ENCODE measurements at places on chromosomes 4 and X.

DNA sequence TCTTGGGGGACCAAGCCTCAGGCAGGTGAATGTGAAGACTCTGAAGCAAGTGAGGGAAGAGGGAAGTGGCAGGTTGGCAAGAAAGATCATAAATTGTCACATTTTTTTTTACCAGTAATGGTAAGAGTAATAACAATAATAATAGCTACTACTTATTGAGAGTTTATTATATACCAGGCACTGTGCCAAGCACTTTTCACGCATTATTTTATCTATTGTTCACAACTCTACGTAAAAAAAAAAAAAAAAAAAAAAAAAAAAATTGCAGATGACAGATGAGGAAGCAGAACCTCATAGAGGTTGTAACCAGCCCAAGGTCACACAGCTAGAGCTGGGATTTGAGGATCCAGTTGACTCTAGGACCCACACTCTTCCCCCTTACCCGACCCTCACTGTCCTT lies 40.9 kb downstream of the TSC22D3 start:
- no peak for DNase-seq

GRCh38 chr4:1216869-1217294 lies 32.0 kb downstream of the CTBP1 start:
- no peak for DNase-seq

DNA sequence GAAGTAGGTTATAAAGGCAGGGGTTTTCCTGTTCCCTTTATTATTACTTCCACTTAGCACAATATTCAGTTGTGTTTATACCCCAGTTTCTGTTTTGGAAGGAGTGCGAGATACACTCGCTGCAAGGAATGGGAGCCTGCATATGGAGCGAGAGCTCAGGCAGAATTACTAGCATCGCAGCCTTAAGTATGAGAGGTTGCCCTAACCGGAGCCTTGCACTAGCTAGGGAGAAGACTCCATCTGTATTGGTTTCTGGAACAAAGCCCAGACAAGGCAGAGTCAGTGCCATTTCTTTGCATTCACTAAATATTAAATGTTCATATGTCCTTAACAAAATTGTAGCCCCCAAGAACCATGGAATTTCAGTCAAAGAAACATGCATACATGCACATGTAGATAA lies 6.2 kb upstream of the DCTD start:
- no peak for DNase-seq

GRCh38 chr4:87243426-87244053 lies 23.1 kb upstream of the KLHL8 start:
- no peak for DNase-seq

DNA sequence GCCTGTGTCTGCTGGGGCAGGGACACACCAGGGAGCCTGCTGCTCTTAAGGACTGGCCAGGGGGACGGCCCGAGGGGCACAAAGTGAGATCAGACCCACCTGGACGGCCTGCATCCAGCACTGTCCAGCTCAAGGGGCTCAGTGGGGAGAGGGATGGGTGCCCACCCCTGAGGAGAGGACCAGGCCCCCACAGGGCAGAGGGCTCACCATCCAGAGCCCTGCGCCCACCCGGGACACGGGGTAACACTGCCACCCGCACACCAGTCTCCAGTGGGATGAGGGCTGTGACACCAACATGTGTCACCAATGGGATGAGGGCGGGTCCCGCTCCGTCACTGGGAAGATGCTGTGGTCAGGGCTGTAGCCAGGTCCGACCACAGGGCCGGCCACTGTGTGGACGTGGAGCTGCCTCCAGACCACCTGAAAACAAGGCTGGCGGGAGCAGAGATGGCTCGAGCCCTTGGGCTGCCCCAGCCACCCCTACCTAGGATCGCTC lies 13.2 kb downstream of the DGKQ start:
- DNase-seq: no peak

GRCh38 chr4:182847576-182848450 lies 69.4 kb downstream of the DCTD start:
- DNase-seq: no peak

- no peak for DNase-seq
Measured at GRCh38 chrX:10223276-10223675, 66.5 kb downstream of the CLCN4 start.

DNA sequence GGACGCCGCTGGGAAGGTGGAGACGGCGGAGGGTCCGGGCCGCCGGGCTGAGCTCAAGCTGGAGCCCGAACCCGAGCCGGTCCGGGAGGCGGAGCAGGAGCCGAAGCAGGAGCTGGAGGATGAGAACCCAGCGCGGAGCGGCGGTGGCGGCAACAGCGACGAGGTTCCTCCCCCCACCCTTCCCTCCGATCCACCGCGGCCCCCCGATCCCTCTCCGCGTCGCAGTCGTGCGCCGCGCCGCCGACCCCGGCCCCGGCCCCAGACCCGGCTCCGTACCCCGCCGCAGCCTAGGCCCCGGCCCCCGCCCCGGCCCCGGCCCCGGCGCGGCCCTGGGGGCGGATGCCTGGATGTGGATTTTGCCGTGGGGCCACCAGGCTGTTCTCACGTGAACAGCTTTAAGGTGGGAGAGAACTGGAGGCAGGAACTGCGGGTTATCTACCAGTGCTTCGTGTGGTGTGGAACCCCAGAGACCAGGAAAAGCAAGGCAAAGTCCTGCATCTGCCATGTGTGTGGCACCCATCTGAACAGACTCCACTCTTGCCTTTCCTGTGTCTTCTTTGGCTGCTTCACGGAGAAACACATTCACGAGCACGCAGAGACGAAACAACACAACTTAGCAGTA lies 483 bp downstream of the USP27X start:
- DNase-seq: no peak

DNA sequence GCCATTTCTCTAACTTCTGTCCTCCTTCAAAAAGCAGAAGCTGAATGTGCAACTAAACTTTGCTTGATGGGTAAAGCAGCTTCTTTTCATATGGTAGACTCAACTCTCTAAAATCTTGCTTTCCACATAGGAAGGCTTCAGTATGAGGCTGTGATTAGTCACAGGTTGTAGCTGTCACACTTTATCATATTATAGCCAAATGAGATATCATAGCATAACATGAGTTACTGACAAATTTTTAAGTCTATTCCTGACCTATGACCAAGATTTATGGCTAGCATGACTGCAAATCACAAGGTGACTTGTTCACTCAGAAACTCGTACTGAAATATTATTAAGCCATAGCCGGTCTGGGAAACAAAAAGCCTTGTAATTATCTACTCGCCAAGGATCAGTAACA lies 998.6 kb downstream of the RPA4 start:
- no peak for DNase-seq

GRCh38 chr4:24559889-24560288 lies 24.5 kb downstream of the DHX15 start:
- DNase-seq: no peak

DNA sequence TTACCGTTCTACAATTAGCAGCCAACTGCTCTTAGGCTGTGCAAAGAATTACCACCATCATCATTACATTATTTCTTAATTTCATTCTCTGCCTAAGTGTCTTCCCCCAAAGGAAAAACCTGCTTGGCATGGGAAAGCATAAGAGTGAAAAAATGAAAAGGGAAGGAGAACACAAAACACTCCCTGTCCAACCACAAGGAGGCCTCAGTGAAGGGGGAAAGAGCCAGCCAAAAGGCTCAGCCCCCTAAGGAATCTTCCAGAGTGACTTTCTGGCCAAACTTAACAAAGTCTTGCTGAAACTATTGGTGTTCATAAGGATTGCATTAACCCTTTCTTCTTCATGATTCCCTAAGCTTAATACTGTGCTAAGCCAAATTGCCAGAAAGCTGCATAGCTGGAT lies 287.4 kb downstream of the SMARCA1 start:
- DNase-seq: no peak

DNA sequence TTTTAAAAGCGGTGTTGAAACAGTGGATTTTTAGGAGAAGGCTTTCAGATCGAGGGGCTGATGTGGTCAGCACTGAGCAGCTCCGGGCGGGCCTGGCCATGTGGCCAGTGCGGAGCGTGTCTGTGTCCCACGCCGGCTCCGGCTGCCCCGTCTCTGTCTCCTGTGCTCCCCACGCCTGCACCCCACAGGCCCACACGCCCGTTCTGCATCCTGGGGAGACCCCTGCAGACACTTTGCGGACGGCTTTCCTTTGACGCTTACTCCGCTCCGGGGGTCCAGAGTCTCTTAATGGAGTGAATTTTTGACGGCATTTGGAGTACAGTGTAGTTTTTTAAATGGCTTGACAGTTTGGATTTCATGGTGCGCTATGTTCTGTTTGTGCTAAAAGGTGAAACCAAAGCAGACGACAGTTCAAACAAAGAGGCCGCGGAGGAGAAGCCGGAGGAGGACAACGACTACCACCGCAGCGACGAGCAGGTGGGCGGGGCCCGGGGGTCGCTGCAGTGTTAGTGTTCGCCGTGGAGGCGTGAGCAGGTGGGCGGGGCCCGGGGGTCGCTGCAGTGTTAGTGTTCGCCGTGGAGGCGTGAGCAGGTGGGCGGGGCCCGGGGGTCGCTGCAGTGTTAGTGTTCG lies 38.7 kb downstream of the PCGF3 start:
- DNase-seq: no peak

DNA sequence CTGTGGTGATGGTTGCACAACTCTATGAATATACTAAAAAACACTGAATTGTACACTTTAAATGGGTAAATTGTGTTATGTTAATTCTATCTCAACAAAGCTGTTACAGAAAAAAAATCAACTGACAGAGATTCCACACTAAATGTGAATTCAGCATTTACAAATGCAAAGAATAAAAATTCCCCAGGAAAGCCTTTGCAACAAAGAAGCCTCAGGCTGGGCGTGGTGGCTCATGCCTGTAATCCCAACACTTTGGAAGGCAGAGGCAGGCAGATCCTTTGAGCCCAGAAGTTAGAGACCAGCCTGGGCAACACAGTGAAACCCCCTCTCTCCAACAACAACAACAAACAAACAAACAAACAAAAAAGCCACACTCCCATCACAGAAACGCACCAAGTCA lies 8.9 kb downstream of the BCLAF3 start:
- no peak for DNase-seq

- no peak for DNase-seq
Measured at GRCh38 chr4:139763205-139763604, 97.6 kb downstream of the MGST2 start.

- DNase-seq: no peak
Measured at GRCh38 chr4:139684351-139684750, 18.7 kb downstream of the MGST2 start.

GRCh38 chr4:2246384-2247127 lies 4.6 kb upstream of the HAUS3 start:
- no peak for DNase-seq

- DNase-seq: no peak
Measured at GRCh38 chr4:75699299-75699698, 25.1 kb upstream of the USO1 start.

DNA sequence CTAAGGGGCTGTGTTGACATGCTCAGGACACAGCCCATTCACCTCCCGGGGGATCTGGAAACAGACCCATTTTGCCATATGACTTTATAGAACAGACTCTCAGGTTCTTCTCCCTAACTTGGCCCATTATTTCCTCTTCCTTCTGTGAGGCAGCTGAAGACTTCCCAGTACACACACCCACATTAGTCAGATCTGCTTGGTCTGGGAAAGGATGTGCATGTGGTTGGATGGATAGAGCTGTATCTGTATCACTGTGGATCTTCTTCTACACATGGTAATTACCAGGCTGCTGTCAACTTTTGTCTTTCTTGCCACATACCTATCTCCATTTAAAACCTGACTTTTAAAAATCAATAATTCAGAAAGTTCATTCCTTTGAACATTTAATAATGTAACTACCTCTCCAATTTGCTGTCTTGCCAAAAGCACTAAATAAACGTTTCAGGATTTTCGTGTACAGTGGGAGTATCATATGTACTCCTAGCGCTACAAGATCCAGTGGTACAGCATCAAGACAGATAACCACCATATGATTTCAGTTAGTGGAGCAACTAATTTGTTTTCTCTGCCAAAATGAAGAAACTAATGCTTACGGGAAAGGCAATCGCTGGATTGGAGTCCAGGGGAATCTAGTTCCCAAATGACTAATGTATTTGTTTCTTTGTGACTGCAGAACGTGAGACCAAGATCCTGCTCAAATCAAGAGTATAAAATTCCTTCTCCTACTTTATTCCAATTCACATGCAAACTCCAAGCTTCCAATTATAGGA lies 134.1 kb upstream of the MAP3K15 start:
- no peak for DNase-seq

DNA sequence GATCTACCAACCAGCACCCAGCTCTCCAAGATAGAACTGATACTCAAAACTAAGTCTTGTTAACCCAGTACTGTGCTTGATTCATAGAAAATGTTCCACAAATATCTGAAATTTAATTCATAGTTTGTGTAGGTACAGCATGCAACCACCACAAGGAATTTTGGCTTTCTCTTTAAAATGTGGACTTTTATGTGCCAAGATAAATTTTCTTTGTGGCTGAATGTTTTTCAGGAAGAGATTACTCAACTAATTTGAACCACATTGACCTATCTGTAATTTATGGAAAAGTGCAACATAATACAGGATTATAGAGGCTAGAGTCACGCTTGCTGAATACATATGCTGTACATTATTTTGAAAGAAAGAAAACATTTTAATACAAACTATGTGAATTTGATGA lies 730.8 kb downstream of the IL1RAPL1 start:
- DNase-seq: no peak

GRCh38 chrX:77693594-77693993 lies 92.4 kb downstream of the ATRX start:
- no peak for DNase-seq

- no peak for DNase-seq
Measured at GRCh38 chr4:139647184-139647583, 18.4 kb upstream of the MGST2 start.

DNA sequence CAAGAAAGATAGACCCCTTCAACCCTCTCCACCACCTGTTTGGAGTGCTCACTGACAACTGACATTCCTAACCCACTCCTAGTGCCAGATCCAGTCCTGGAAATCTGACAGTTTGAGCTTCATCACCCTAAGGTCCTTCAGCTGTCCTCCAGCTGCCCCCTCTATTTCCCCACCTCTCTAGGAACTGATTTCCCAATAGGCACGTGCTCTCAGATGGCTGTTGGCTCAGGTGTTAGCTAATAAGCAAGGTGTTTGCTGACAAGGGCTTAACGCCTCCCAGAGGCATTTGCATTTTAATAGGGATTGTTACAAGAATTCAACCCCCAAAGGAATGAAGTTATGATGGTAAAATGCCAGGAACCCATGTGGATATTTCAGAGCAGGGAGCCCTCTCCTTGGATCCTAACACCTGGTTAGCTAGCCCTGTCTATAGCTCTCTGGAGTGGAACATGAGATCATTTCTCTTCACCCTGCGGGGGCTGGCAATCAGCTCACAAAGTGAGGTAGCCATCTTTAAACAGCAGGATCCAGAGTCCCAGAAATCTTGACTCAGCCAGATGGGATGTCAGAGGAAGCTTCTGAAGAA lies 348.5 kb upstream of the SFRP2 start:
- DNase-seq: no peak

DNA sequence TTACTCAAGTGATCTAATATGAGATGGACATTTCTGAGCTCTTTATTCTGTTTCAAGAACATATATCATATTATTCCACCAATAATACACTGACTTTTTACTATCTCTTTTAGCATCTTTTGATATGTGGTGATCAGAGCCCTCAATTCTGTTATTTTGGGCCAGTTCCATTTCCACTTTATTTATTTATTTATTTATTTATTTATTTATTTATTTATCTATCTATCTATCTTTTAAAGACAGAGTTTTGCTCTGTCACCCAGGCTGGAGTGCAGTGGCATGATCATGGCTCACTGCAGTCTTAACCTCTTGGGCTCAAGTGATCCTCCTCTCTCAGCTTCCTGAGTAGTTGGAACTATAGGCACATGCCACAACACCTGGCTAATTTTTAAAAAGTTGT lies 57.4 kb upstream of the GRID2 start:
- no peak for DNase-seq

- no peak for DNase-seq
Measured at GRCh38 chrX:24396236-24396930, 35.9 kb downstream of the SUPT20HL1 start.

All from forelimb muscle (tissue), 1 donor.